Diencephalon (tissue), 1 donor: ENCODE measurements at places on chromosomes 1 and 21. TPM values are rescaled to one million over a fixed set of nuclear protein-coding genes. Genes with fewer than 3 reads are reported as not detected.

The LRRC7 gene
- 127 TPM for total RNA-seq

The KLF17 gene
- total RNA-seq = 0.46 TPM

The FABP3 gene
- 70.6 TPM for total RNA-seq

The CD164L2 gene
- total RNA-seq = not detected

The CLDN17 gene
- not detected for total RNA-seq

The C1orf94 gene
- total RNA-seq = 0.23 TPM

The FAM110D gene
- total RNA-seq = 0.92 TPM

The UBXN10 gene
- total RNA-seq = 7.4 TPM

The SLAMF7 gene
- not detected for total RNA-seq
